Activated naive CD4-positive, alpha-beta T cell treated with Interleukin-2 at 50 U/mL for 16 hours (primary cell): ENCODE measurements at places on chromosomes 2 and 18.

- DNase-seq: no peak
These were observed 269.3 kb upstream of the ID2 start for GRCh38 chr2:8412586-8412985.

- no peak for DNase-seq
These were observed 11.0 kb downstream of the ZNF407 start for GRCh38 chr18:74608681-74609080.

DNA sequence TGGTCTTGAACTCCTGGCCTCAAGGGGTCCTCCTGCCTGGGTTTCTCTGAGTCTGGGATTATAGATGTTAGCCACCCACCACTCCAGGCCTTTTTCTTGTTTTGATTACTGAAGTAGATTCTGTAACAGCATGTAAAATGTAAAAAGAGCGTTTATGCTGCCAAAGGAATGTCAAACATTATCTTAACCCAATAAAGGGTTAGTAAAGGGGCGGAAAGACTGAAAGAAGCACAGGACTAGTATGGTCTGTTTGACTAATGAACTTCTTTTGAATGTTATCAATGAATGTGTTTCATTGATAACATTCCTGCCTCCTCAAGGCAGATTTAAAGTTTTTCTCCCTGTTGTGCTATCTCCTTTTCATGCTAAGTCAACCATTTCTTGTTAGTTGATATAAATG lies 29.4 kb downstream of the GPD2 start:
- DNase-seq: no peak

DNA sequence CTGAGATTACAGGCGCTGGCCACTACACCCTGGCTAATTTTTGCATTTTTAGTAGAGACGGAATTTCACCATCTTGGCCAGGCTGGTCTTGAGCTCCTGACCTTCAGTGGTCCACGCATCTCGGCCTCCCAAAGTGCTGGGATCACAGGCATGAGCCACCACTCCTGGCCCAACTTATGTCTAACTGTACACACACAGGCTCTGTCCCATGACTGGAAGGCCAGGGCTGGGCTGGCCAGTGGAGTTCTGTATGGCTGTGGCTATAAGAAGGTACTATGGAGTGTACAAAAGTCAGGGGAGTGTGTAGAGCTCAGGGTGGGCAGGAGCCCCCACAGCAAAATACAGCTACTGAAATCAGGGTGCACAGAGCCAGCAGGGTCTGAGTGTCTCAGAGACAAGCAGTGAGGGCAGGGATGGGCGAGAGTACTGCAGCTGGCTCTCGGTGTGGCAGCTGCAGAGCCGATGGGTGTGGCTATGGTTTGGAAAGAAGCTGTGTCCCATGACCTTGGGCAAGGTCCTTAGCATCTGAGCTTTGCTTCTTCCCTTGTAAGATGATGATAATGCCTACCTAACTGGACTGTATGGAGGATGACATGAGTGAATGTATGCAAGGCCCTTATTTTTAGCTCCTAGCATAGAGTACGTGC lies 10.4 kb upstream of the MSGN1 start:
- DNase-seq: no peak

DNA sequence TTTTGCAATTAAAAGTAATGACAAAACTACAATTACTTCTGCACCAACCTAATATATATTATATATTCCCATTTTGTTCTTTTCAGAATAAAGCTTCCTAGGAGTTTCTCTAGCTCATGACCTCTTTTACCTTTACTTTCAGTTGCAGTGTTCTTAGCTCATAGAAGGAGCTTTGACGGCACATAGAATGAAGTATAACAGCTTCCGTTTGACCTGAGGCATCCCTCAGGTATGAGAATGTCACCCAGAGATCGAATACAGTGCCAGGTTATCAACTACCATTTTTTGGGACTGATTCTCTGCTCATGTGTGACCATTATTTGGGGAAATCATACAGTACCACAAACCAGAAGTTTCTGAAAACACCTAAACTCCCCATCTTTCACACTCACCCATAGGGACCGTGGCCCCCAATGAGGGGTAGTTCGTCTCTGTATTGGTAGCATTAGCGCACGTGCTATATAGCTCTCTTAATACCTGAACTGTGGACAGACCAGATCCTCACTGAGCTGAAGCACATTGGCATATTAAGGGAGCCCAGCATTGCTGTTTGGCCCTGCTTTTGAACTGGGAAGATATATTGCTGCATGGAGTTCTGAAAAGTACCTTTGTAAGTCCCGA lies 123.0 kb downstream of the SPTBN1 start:
- no peak for DNase-seq

DNA sequence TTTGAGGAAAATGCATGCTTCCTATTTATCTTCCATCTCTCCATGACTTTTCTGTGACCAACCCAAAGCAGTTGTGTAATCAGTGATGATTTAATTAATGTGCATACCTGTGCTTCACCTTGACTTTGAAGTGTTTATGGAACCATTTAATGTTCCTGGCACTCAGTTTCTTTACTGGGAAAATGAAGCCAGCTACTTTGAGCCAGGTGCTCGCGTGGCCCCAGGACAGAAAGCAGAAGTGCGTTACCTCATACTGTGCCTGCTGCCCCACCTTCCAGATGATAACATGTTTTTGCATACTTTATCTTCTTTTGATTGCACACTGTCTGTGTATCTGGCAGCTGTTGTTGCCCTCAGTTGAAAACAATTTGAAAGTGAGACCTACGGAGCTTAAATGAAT lies 61.3 kb downstream of the PMAIP1 start:
- no peak for DNase-seq

GRCh38 chr2:197130318-197130717 lies 180.3 kb downstream of the ANKRD44 start:
- no peak for DNase-seq

DNA sequence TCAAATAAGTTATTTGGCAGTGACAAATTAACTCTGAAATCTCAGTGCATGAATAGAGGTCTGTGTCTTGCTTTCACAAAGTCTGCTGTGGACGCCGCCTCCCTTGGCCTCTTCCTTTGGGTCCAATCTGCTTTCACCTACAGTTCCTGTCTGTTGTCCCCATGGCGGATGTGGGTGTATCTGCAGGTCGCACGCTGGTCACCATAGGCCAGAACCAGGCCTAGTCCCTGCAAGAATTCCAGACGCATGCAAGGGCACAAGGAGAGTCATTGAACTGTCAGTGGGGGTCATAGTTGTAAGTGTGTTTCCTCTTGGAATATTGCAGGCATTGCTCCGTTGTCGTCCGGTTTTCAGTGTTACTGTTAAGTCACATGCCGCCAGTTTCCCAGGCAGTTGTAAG lies 7.4 kb downstream of the SOCS6 start:
- no peak for DNase-seq

GRCh38 chr2:46179037-46179621 lies 118.1 kb upstream of the EPAS1 start:
- peak; percentile 36 for DNase-seq

GRCh38 chr18:3163968-3164367 lies 55.8 kb downstream of the MYOM1 start:
- no peak for DNase-seq

DNA sequence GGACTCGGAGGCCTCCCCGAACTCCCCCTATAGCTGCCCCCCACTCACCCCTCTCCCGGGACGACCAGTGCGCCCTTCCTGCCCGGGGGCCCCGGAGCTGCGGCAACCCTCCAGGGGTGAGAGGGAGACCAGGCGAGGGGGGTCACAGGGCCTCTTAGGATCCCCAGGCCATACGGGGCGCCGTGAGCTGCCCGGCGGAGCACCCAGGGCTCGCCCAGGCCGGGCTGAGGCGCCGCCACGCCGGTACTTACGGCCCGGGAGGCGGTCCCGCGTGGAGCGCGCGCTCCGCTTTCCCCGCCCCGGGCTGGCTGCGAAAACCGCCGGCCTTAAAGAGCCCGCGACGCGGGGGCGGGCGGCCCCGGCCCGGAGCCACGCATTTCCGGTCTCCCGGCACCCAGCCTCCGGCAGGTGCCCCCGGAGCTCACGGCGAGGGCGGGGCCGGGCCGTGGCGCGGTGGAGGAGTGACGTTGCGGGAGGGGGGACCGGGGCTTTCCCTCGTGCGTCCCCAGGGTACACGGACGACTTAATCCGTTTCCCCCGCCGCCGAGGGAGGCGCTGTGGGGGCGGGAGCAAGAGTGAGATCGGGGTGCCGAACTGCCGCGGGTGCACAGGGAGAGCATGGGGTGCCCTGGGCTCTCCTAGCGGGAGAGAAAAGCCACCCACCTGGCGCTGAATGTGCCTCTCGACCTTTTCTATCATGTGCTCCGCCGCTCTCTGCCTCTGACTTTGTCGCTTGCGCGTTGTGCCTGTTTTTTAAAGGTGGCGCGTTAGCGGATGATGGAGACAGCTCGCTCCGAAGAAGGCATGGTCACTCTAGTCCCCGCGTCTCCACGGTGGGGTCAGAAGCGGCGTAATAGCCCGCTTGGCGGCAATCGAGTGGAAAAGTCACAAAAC lies at the start of gene METTL21A:
TSS of gene METTL21A (minus strand) at position 381 of the 894 bp plus-strand sequence. CDS start 1,019 bp downstream, outside the sequence.
- peak; percentile 95 for DNase-seq

DNA sequence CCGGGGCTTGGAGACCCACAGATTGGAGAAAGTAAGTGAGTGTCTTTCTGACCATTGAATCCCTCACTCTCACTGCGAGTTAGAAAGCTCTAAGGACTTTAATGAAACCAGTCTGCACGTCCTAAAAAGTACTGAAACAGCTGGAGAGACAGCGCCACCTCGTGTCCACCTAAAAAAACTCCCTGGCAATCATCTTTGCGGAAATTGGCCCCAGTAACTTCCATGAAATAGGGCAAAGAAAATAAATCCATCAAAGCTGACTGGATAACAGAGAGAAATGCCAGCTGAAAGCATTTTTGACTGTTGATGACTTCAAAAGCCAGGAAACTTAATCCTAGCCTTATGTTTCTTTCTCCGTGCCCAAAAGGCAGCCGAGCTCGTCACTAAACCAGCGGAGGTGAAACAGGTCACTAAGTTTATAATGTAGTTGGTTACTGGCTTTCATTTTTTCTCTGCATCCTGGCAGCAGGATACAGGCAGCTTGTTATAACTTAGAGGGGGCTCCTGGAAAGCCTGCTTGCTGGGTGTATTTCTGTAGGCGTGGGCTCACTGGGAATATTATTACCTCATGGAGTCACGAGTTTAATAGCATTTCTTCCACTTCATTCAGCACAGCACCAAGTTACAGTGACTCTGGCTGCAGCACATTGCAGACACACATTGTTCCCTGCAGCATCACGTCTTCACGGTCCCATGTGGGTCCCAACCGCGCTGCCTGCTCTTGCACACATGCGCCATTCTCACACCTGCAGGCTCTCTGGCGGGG lies 266.5 kb downstream of the HRH4 start:
- peak; percentile 41 for DNase-seq

DNA sequence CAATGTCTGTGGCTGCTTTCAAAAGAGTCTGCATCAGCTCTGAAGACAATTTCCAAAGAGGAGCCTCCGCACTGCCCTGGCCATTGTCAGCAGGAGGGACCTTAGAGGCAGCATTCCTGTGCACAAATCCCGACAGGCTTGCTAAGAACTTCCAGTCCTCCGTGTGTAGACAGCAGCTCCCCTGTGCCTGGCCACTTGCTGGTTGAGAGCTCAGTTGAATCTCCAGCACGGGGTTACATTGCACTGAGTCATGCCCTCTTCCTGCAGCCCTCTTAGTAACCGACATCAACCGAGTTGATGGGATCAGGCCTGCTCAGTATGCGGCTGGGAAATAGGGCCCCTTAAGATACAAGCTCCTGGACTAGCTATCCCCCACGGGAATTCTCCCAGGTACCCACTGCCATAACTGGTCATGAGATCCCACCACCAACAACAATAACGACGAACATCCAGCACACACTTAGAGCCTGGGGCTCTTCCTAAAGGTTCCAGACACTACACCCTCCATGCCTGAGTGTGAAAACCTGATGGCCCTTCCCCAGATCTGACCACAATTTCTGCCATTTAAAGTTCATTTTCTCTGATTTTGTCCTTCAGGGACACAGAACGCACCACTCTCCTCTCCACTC lies 12.0 kb downstream of the ATP6V1B1 start:
- DNase-seq: no peak

GRCh38 chr2:100393362-100393761 lies 24.1 kb downstream of the CHST10 start:
- DNase-seq: no peak

DNA sequence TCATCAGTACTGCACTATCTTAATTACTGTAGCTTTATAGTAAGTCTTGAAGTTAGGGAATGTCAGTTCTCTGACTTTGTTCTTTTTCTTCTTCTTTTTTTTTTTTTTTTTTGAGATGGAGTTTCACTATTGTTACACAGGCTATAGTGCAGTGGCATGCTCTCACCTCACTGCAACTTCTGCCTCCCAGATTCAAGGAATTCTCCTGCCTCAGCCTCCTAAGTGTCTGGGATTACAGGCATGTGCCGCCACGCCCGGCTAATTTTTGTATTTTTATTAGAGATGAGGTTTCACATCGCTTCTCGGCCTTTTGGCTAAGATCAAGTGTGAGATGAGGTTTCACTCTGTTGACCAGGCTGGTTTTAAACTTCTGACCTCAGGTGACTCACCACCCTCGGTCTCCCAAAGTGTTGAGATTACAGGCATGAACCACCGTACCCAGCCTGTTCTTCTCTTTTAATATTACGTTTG lies 41.9 kb upstream of the TANC1 start:
- DNase-seq: no peak
